CD4-positive, alpha-beta T cell treated with Interleukin-21 for 1 hour (primary cell): ENCODE measurements at places on chromosomes 16 and 17.

DNA sequence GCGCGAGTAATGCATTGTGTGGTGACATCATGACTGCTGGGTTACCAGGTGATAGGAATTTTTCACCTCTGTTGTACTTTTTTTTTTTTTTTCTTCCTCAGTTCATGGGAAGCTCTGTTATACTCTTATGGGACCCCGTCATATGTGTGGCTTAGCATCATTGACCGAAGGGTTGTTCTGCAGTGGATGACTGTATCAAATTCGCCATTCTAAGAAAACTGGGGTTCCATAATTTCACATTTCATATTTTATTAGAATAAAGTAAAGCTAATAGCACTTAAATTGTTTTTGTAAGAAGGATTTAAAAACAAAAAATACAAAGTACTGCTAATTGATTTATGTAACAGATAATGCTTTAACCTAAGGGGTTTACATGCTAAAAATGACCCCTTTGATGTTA is 32.0 kb upstream of the MRC2 start:
- DNase-seq: no peak

DNA sequence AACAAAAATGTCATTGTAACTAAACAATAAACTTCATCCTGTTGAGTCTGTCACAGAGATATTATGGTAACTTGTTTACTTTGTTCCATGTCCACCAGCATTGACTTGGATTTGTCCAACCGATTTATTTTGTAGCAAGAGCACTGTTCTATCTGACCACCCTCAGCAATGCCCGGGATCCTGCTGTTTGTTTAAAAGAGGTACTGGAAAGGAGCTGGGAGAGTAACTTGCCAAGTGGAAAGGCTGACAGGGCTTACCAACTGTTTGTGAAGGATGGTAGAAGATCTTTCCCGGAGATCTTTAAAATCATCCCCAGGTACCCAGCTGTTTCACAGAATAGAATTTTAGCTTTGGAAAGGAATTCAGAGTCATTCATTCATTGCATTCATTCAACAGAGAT is 59.1 kb upstream of the BCAR1 start:
- no peak for DNase-seq

GRCh38 chr16:89359264-89360147 is 130.9 kb downstream of the ANKRD11 start:
- no peak for DNase-seq

DNA sequence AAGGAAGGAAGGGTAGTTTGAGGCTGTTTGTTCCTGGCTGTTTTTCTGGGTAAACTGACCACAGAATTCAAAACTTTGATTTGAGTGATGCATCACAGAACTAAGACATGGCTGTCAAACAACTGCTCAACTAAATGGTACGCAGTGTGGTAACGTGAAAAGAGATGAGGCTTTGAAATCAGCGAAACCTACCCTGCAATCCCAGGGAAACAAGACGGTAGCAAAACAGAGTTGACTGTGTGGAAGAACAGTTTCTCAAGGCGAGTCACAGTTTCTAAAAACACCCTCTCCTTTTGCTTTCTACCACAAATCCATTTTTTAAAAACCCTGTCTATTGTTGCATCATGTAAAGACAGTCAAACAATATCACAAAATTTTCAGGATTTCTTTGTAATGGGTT is 156.0 kb upstream of the MAF start:
- no peak for DNase-seq
